Neuronal stem cell (in vitro differentiated cells): ENCODE measurements at places on chromosomes 12 and 14.

GRCh38 chr12:61870658-61871484 is 389.3 kb upstream of the USP15 start:
- DNase-seq, result no peak

DNA sequence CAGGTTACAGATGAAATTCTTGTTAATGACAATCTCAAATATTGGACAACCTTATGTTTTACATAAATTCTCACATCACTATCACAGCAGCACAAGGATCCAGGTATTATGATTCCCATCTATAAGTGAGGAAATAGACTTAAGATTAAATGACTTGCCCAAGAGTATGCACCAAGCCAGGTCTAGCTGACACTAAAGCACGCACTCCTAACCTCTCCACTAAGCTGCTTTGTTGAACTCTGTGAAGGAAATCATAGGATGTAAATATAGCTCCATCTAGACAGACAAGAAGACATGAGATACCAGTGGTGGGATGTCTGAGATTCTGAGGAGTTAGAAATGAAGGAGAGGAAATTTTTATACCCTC is 87.9 kb downstream of the PHLDA1 start:
- no peak for DNase-seq

- no peak for DNase-seq
These were observed 407 bp downstream of the HEATR5A start for GRCh38 chr14:31419967-31420318.

DNA sequence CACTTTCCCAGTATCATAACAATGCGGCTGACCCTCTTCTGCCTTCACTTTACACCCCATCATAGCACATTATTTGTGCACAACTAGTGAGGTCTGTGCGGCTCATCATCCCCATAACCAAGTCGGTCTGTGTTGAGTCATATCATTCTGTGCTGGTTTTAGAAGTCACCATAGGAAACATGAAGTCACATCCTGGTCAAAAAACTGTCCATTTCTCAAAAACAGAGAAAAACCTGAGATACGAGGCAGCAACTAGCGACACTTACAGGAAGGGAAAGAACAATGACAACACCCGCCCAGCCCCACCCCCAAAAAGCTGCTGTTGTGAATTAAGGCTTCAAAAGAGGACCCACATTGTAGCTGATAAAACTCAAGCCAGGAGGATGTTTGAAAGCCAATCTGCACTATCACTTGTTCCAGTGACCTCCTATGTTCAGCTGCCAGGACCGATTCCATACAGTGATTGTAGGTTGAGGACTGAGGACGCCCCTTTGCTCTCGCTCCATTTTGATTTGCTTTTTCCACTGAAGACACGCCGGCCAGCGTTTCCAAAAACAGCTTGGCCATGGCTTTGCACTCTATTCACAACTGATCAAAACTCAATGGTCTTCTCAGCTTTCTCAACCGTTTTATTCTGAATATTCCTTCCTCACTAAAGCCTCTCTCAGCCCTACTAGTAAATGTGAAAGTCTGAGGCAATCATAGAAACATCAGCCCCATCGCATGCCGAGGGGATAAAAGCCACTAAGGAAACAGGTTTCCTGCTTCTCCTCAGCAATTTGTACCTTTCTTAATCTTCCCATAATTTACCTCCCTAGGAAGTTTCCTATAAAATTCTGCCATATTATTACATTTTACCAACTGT is 87.5 kb downstream of the DUSP16 start:
- DNase-seq, result no peak

DNA sequence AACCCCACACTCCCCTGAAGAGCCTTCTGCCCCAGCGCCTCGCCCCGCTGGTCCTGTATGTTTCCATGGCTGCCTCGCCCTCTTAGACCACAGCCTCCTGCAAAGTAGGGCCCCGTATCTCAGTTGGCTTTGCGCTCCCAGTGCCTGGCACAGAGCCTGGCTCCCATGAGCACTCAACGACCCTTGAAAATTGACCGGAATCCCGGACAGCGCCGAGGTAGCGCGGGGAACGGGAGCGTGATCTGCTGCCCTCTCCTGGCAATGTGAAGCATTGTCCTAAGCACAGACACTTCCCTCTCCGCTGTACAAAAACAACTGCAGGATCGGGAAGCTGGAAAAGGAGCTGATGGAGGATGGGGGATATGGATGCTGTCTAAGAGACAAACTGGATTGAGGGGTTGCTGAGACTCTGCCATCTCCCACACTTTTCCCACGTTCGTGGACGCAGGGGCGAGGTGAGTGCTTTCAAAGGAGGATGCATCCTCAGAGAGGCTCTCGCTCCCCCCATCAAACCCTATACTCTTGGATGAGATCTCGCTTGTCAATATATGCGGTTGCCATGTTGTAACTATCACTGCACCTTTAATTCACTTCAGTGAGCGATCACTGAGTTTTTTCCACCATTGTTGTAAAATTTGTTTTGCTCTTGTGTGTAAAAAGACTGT is 10.7 kb upstream of the FKBP4 start:
- peak; percentile 56 for DNase-seq

DNA sequence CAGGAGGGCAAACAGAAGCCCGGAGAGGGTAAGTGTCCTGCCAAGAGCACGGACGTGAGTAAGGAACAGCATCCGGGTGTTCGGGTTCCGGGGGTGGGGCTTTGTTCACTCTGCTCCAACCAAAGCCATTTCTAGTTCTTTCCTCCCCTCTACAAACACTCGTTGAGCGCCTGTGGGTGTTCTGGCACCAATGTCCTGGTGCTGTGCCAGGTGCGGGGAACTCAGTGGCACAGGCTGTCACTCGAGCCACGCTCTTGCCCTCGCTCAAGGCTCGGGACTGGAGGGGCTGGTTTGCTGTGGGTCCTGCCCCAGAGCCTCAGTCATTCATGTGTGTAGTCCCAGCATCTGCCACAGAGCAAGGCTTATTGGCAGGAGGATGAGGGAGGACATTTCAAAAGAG is 157.5 kb downstream of the CALM1 start:
- no peak for DNase-seq

DNA sequence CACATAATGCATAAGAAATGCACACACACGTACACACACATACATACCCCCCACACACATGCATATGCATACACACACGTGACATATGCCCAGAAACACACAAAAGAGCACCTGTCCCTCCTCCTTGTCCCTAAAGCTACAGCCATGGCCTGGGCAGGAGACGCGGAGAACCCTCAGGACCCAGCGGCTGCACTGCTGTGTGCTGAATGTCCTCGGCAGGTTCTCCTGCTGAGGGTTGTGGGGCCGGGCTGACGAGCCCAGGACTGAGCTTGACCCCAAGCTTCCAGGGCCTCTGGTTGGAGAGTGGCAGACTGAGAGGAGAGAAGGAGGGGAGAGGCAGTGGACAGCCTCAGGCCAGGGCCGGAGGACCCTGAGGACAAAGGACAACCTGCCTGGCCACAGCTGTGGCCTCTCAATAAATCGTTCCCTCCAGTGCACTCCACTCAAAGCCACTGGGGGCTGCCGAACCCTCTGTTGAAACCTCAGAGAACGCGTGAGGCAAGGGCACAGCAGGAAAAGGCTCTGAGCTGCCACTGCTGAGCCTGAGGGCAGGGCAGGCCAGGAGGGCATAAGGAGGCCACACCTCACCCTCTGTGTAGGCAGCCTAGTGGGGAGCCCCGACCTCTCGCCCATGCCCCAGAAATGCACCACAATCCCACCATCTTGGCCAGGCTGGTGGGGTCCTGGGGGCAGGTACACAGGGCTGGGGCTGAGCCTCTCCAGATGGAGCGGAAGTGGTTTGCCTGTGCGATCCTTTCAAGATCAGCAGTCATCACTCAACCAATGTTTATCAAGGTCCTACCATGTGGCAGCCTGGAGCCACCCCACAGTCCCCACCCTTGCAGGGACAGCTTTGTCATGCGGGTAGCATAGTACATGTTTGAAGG is 3.1 kb downstream of the CACNA2D4 start:
- DNase-seq, result no peak

GRCh38 chr12:68336889-68337303 is 4.7 kb upstream of the MDM1 start:
- DNase-seq, result no peak

DNA sequence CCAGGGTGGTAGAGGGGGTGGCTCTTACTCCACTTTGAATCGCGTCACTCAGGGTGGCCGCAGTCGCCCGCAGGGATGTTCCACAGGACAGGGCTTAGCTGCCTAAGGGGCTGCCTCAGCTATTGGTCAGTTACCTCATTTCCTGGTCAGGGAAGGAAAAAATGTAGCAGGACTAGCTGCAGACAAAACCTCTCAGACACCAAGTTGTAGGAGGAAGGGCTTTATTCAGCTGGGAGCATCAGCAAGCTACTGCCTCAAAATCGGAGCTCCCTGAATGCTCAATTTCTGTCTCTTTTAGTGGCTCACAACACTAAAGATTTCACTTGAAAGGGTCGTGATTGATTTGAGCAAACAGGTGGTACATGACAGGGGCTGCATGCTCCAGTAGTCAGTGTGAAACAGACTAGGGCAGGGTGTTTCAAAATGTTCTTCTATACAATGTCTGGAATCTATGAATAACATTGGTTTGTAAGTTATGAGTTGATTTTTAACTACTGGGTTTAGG is 6.4 kb upstream of the CLEC6A start:
- no peak for DNase-seq

GRCh38 chr14:82251494-82251893 is 717.8 kb upstream of the SEL1L start:
- no peak for DNase-seq

- DNase-seq, result no peak
These were observed 17.6 kb downstream of the MON2 start for GRCh38 chr12:62484233-62484632.

DNA sequence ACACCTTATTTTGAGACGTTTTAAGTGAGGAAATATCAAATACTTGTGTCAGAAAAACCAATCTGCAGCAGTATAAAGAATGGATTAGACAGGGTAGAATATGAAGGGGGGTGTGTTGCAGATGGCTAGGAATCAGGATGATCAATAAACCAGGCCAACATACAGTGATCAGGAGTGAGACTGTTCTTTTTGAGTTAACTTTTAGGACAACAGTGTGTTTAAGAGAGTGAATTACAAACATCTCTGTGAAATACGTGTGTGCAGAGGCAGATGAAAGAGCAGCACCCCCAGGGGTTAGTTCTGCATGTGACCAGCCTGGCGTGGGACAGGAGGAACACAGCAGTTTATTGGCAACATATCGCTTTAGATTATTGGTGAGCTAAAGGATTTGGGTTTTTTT is 10.6 kb upstream of the NRDE2 start:
- DNase-seq, result no peak

DNA sequence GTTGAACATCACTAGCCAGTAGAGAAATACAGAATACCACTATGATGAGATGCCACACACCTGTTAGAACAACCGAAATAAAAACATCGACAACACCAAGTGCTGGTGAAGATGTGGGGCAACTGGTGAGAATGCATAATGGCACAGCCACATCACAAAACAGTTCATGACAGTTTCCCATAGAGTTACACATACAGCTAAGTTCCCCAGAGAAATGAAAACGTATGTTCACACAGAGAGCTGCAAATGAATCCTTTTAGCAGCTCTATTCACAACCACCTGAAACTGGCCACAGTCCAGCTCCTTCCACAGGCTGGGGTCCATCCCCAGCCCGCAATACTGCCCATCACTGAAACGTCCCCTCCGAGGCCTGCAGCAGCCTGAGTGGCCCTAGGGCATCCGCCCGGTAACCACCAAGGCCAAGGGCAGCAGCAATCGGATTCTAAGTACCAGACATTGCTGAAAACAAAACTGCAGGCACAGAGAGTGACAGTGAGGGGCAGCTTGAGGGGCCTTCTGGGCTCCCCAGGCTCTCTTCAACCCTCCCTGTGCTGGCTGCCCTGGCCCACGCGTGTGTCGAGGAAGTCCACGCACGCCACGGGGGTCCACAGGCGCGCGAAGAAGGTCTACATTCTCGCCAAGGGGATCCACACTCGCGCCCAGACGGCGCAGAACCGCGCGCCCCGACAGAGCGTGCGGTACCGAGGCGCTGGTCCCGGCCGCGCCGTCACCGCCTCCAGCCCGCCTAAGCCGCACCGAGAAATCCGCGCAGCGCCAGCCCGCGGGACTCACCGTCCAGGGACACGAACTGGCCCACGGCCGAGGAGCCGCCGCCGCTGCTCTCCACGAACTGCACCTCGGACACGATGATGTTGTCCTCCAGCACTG is 903 bp downstream of the BRF1 start:
- DNase-seq, result peak; percentile 30

DNA sequence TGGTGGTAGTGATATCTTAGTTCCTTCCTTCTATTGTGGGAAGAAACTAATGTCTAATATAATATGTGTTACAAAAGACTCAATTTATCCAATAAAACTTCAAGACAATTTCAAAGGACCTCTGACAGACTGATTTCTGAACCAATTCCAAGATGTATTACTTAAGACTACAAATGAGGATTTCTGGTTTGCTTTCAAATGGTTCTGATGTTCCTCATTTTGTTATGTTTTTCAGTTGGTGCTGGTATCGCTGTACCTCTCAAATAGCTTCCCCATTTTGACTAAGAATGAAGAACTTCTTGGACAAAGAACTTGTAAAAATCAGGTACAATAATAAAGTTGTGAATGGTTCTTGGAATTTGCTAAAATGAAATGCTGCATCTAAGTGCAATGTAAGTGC is 19.4 kb upstream of the MBIP start:
- no peak for DNase-seq

DNA sequence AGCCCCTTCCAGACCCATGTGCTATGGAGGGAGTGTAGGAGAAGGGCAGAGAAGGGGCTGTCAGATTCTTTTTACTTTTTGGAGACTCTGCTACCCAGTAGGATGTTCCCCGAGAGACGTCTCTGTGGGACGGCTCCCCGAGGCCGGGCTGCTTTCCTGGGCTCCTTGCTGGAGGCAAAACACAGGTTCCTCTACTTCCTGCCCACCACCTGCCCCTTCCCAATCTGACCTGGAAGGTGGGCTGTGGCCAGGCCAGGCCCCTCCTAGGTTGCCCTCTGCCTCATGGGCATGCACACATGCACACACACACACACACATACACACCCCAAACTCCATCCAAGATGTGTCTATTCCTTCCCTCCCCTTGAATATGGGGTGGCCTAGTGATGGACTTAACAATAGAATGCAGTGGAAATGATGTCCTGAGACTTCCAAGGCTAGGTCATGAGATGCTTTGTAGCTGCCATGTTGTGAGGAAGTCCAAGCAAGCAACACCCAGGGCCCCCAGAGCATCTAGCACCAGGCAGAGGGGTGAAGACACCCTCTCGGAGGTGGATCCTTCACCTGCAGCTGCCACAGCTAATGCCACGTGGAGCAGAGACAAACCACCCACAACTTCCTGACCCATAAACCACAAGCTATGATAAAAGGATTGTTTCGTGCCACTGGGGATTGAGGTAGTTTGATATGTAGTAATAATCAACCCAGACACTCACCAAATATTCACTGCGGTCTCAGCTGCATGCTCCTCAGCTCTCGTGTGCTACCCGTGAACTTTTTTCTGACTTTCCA is 1.6 kb upstream of the ASB2 start:
- no peak for DNase-seq

DNA sequence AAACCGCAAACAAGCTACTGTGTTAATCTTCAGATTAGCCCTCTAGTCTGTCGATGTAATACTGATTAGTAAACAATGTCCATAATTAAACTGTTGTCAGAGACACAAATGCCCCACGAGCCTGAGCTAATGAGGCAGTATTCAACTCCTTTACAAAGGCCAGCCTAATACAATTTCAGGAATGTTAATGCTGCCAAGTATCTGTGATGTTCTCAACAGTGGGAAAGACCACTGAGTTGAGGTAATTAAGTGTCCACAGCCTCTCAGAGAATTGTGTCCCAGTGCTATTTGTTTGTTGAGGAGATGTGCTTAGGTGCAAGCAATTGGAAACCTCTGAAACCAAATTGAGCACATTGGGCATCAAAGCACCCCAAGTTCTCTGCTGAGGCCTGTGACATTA is 139.4 kb upstream of the CDKN3 start:
- peak; percentile 92 for DNase-seq
